AG09309 (cell line): ENCODE measurements at places on chromosomes 7 and 10.
A peak's percentile ranks its signal among the peaks of the same experiment; 100 is the strongest.

DNA sequence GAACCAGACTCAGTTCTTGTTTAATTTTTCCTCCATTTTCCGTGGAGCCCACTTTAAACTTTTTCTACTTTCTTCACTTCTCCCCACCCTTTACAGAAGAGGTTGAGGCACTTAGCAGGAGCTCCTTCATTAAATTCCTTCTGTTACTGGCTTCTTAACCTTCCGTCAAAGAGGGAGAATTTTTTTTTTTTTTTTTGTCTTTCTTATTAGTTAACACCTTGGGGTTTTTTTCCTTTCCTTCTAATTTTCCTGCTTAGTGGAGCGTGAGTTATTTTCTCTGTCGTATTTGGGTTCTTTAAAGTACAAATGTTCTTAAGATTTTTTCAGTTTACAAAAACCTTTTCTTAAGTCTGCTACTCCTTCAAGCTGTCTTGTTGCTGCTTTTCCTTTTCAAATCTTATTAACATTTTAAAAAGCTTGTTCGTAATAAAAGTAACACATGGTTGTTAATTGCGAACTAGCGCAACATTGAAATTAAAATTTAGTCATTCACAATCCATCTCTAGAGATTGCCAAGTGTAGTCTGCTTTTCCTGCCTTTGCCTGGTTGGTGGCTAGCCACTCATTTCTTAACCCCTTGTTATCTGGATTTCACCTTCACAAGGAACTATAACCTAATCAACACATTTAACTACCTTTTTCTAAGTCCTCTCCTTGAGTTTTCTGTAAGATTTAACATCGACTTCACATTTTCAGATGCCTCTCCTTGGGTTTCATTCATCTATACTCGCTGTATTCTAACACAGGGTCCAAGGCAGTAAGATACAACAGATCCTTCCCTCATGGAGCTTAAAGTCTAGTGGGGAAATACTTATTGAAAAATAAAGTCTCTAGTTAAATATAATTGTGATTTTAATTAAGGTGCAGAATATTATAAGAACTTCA lies 2.0 kb downstream of the BMPR1A start:
- no peak for DNase-seq

DNA sequence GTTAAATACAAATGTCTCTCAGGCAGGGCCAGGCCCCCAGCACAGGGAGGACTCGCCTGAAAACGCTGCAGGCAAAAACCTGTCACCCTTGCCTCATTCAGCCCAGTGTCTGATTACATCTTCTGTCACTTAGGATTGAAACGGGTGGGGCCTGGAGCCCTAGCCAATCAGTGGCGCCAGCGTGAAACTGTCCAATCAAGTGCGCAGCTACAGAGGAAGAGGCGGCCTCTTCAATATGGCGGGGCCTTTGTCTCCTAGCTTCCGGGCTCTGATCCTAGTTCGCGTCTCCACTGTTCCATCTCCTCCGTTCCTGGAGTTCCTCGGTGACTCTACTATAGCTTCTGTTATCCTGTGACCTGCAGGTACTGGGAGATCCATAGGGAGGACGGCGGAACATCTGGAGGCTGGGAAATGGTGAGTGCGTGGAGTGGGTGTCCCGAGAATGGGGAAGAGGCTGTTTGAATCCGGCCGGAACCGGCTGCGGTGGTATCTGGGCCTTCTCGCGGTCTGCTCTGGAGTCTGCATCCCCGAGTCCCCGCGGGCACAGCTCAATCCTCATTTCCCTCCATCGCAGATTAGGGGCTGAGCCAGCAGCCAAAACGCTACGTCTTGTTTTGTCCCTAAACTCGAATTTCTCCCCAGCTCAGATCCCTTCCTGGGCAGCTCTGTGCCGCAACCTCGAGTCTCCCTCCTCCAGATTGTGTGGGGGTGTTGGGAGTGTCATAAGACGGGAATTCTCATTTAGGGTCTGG lies at the start of gene ZNF736:
Gene ZNF736, plus strand, starts transcription at position 222 of the 752 bp plus-strand sequence. Its CDS starts 190 bp downstream, at position 412.
- DNase-seq, result peak; percentile 80

DNA sequence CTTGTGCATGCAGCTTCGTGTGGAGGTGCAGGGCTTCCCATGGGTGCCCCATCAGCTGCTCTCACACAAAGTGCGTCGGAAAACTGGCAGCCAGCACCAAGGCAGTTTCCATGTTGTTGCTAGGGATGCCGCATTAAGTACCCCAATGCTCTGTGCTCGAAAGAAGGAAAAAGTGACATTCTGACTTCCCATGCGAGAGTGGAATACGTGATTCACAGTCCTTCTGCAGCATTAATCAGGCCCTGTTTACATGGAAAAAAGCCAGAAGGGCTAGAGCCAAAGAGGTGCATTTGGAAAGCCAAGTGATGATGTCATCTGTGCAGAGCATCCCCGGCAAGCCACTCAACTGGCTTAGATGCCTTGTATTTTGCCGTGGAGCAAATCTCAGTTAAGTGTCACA lies 258.3 kb downstream of the GATA3 start:
- DNase-seq, result no peak

DNA sequence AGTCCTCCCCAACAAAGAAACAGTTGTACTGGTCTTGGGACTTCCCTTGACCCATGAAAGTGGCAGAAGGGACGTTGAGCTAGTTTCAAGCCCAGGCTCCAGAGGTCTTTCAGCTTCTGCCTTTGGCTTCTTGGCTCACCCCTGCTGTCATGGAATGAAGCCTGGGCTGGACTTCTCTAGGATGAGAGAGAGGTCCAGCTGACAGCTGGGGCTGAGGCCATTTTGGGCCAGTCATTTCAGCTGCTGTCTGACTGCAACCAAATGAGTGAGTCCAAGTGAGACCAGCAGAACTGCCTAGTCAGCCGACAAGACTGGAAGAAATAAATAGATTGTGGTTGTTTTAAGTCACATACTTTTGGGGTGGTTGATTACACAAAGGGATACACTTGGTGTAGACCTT lies 76.6 kb downstream of the TMEM178B start:
- no peak for DNase-seq

GRCh38 chr7:78165454-78165853 lies 366.9 kb downstream of the PHTF2 start:
- DNase-seq, result no peak

DNA sequence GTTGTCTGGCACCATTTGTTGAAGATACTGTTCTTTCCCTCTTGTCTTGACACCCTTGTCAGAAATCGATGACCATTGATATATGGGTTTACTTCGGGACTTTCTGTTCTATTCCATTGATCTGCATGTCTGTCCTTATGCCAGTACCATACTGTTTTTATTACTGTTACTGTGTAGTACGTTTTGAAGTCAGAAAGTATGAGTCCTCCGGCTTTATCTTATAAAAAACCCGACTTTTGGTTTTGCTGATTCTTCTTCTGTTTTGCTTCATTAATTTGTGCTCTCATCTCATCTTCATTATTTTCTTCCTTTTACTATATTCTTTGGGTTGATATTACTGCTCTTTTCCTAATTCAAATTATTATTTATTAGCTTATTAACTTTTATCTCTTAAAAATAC lies 52.4 kb downstream of the MAPK8 start:
- no peak for DNase-seq

DNA sequence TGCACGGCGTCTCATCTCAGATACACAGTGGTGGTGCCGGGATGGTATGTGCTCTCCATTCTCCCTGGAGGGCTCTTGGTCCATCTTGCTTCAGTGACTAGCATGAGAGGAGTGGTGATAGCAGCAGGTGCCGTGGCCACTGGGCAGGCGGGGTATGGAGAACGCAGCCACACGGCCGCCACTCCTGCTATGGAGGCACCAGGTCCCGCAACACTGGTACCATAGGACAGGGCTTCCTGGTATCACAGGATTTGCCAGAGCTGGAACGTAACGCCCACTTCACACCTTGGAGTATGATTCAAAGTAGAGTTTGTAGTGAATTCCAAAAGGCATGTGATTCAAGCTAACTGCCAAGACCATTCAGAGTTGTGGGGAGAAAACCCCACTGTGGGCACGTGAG lies 284.1 kb downstream of the DPP6 start:
- DNase-seq, result no peak

DNA sequence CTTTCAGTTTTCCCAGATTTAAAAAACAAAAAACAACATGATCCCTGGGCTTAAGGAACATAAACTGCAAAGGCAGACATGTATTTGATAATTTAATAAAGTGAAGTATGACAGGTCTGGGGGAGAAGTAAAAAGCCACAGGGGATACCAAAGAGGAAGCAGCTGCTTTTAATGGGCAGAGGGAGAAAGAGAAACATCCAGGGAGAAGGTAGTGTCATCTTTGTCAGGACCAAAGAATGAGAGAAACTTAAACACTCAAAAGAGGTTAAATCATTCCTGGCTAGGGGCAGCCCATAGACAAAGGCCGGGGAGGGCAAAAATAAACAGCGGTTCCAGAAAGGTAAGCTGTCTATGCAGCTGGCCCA lies 94.5 kb downstream of the GRB10 start:
- no peak for DNase-seq

DNA sequence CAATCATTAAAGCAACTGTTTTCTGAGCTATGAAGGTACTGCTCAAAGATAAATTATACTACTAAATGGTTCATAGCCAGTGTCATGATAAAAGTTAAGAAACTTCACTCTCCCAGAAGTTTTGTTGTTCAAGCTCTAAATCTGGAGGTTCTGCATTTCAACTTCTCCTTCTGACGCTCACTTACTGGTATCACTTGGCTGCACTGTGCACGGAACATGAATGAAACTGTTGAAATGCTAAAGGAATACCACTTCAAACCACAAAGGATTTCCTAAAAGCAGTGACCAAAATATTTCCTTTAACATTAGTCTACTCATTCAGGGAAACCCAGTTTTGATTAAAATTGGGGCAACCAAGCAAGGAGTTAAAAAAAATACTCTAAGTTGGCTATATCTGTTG lies 93.6 kb downstream of the UBE2H start:
- no peak for DNase-seq

DNA sequence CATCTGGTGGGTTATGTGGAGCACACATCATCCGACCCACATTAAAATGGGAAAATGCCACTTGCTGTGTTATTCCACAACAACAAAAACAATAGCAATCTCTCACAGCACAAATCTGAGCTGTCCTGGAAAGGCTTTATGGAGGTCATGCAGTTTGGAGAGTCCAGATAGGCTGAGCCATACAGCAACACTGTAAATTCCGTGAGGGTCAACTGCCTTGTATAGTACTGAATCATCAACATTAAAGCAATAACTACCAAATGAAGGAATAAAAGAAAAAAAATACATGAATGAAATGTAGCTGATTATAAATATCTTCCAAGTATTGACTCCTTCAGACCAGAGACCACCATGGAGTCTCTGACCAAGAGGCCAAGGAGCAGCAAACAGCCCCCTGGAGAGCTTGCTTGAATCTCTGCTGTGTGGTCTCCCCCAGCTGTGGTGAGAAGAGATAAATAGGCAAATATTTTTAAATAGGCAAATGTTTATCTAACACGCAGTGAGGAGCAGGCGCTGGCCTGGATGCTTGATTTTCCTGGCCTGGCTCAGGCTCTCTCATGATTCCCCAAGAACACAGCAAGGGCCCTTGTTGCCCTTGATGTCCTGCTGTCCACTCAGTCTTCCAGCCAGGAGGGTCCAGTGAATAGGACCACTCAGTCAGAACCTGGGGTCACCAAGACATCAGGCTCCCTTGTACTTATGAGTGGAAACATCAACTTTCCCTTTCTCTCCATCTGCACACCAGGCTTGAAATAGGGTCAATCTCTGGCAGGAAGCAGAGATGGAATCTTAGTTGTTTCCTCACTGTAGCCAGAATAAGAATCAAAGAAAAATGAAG lies 1021.3 kb downstream of the XPNPEP1 start:
- DNase-seq, result no peak
